ENCODE measurements at places on chromosomes 5 and 9. TPM values are rescaled to one million over a fixed set of nuclear protein-coding genes. Genes with fewer than 3 reads are reported as not detected.

SLIT3 gene
- total RNA-seq: not detected

LCN15 gene
- total RNA-seq: not detected

DNA sequence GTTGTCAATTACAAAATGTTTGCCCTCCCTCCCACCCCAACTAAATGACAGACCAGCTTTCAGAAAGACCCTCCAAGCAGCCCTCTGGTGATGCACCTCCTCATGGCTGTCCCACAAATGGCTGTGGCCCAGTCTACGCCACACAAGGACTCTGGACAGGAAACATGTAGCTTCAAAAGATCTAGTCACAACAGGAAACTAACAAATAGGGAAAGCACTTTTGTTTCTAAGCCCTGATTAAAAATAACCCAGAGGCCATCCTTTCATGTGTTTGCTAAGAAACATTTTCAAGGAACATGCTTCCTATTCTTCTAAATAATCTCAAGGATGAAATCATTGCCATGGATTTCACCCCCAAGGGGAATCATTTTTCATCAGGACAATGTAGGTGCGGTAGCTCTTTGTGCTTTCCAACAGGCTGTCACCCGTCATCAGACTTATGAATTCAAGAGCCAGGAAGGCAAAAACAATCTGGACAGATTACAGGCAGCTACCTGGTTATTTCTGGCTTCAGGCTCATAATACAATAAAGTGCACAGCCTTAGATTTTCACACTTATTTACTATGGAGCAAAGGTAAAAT lies 20.1 kb downstream of the PCSK1 start:
- no peak overlapping the region for H3K27ac ChIP-seq
- H3K4me1 ChIP-seq: no peaks in the 10 kb centered on the region
- DNase-seq: no peak
- no peaks in the 10 kb centered on the region for H3K36me3 ChIP-seq

SPATA31A6 gene
- not detected for total RNA-seq

GRCh38 chr9:126829035-126829434 lies 24.2 kb downstream of the ZBTB43 start:
- no peak overlapping the region for H3K27ac ChIP-seq
- DNase-seq: no peak
- H3K4me3 ChIP-seq: no peak overlapping the region
- peaks cover 29% of the 10 kb centered on the region for H3K4me1 ChIP-seq

- H3K4me3 ChIP-seq: no peak overlapping the region
- H3K4me1 ChIP-seq: no peaks in the 10 kb centered on the region
- H3K27ac ChIP-seq: no peak overlapping the region
- DNase-seq: no peak
- peaks cover 2% of the 10 kb centered on the region for H3K36me3 ChIP-seq
Observed at GRCh38 chr5:136076067-136076466, 47.3 kb downstream of the TGFBI start.

GRCh38 chr5:3619579-3619978 lies 23.9 kb downstream of the IRX1 start:
- DNase-seq: no peak
- H3K4me3 ChIP-seq: no peak overlapping the region
- no peak overlapping the region for H3K27ac ChIP-seq
- H3K36me3 ChIP-seq: no peaks in the 10 kb centered on the region
- H3K4me1 ChIP-seq: no peaks in the 10 kb centered on the region

GRCh38 chr9:128634651-128635262 lies 21.9 kb downstream of the DYNC2I2 start:
- H3K36me3 ChIP-seq: peaks cover 27% of the 10 kb centered on the region
- no peak overlapping the region for H3K4me3 ChIP-seq
- no peaks in the 10 kb centered on the region for H3K4me1 ChIP-seq
- peak overlapping the region; percentile 41 for H3K27ac ChIP-seq

PCDHA2 gene
- total RNA-seq: not detected

DNA sequence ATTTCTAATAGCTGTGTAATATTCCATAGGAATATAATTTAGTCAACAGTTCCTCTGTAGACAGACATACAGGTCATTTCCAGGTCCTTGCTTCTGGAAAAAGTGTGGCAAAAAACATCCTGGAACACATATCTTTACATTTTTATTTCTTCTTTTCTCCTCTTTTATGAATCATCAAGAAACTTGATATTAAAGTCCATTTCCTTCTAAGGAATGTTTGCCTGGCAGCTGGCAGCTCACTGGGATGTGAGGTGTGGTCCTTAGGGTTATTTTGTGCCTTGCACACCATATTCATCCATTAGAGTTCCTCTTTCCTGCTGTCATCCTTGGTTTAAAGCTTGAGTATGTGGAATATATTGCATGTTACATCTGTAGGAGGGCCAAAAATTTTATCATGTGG lies 122.0 kb downstream of the GALNT10 start:
- no peak overlapping the region for H3K27ac ChIP-seq
- H3K27me3 ChIP-seq: no peaks in the 10 kb centered on the region
- DNase-seq: no peak
- H3K4me3 ChIP-seq: no peak overlapping the region
- peaks cover 17% of the 10 kb centered on the region for H3K4me1 ChIP-seq
